ENCODE measurements at places on chromosomes 12 and 14.

DNA sequence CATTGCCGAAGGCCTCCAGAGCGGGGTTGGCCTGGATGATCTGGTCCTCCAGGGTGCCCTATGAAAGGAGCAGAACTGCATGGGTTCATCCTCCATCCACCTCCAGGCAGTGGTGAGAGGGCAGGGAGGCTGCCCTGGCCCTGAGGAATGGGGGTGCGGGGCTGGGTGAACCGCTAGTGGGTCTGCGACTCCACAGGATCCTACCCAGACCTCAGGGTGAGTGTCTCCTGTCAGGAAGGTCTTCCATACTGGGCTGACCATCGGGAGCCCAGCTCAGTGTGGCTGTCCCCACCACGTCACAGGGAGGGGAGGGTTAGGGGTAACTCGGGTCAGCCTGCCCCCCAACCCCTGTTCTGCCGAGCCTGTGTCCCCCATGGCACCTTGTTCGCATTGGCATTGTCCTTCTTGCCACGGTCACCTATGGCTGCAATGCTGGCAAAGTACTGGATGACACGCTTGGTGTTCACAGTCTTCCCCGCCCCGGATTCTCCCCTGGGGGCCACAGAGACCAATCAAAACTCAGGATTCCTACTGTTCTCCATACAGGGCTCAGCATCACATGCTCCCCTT is 3.7 kb downstream of the MYH6 start:
- no peak for DNase-seq

DNA sequence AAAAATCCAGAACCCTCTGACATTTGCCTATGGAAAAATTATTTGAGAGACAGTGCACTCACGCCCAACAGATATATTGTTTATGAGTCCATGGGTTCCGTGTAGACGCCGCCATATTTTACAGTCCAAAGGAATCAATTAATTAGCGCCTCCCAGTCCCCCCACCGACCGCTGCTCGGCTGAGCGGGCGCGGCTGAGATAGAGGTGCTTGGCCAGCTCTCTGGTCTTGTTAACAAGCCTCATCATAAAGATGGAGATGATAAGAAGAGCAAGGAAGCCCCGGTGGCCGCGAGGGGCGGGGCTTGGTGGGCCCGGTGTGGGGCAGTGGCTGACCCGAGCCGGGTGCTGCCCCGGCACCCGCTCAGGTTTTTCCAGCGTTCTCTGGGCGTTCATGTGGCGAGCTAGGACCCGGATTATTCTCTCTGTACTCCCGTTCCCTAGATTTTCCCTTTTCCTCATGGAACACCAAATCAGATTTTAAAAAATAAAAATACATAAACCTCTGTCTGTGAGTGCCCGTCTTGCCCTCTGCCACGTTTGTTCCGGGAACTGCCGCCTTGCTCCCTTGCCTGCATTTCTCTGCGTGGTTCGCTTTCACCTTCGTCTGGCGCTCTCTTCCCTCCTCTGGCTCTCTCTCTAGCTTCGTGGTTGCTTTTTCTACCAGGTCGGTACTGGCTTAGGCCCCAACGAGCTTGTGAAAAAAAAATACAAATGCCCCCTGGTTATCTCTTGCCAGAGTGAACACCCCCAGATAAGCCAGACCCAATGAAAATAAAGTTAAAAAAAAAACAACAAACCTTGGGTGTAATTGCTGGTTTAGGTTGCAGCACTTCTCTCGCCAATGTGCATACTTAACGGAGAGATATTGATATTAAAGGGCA is 9.0 kb downstream of the HOXC12 start:
- no peak for DNase-seq

- DNase-seq: no peak
Observed at GRCh38 chr12:68521321-68521839, 89.3 kb upstream of the RAP1B start.

- no peak for DNase-seq
Observed at GRCh38 chr12:27382171-27382795, 49.6 kb downstream of the BMAL2 start.

DNA sequence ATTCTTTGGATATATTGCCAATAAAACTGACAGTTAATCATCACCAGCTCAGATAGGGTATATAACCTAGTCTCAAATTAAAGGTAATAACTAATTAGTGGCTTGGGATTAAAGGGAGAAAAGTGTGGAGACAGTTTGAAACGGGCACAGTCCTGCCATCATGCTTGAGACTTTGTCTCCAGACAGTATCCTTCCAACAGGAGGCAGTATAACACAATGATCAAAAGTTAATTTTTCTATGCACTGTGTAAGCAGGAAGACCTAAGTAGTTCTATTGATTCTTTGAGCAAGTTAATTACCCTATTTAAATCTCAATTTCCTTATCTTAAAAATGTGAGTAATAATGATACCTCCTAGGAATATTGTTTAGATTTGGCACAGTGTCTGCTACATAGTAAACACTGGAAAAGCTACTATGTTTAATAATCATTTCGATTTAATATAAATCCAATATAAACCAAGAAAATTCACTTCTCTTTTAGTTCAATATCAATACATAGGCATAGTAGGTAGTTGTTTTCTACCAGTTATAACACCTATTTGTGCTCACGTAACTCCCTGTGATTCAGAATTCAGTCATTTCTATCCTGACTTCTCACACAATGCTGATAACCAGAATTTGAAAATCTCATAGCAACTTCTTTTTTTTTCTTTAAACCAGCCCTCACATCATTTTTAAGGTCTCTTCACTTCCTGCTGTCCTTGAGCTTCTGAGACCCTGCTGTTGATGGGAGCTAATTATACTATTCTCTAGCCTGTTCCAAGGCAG is 53.7 kb downstream of the GALNT4 start:
- peak; percentile 63 for DNase-seq
